ENCODE measurements at places on chromosomes 4 and X.

DNA sequence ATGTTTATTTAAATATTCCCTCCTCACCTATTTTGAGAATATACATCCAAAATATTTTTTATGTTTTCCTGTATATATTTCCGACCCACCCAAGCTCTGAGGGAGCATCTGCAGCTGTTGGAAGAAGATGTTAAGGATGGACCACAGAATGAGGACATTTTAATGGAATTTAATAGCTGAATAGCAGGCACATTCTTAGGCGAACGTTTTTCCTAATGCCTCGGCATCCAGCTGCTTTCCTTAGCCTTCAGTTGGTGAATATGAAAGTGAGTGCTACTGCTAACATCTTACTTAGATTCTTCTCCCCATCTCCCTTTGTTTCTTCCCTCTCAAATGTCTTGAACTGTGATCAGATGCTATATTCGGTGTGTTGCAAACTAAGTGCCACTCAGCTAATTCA is 158.0 kb upstream of the CTSO start:
- H3K27ac ChIP-seq = no peak overlapping the region
- H3K4me1 ChIP-seq = no peaks in the 10 kb centered on the region
- no peak for DNase-seq
- H3K27me3 ChIP-seq = no peaks in the 10 kb centered on the region

GRCh38 chr4:129926936-129927335 is 831.0 kb downstream of the C4orf33 start:
- H3K27me3 ChIP-seq = no peaks in the 10 kb centered on the region
- no peak for DNase-seq

- no peak for DNase-seq
- H3K27ac ChIP-seq = no peak overlapping the region
- H3K4me1 ChIP-seq = no peaks in the 10 kb centered on the region
- no peak overlapping the region for H3K4me3 ChIP-seq
Measured at GRCh38 chrX:71111921-71112431, 599 bp upstream of the IL2RG start.

GRCh38 chr4:100019821-100020220 is 69.7 kb upstream of the H2AZ1 start:
- no peaks in the 10 kb centered on the region for H3K36me3 ChIP-seq
- H3K27ac ChIP-seq = no peak overlapping the region
- DNase-seq = no peak
- no peaks in the 10 kb centered on the region for H3K27me3 ChIP-seq
- H3K4me1 ChIP-seq = no peaks in the 10 kb centered on the region

- H3K27ac ChIP-seq = no peak overlapping the region
- no peaks in the 10 kb centered on the region for H3K4me1 ChIP-seq
- no peak for DNase-seq
- no peak overlapping the region for H3K4me3 ChIP-seq
Measured at GRCh38 chr4:76489686-76490161, 54.7 kb downstream of the SHROOM3 start.

GRCh38 chr4:172736046-172736445 is 432.6 kb upstream of the GALNT7 start:
- H3K4me3 ChIP-seq = no peak overlapping the region
- H3K27ac ChIP-seq = no peak overlapping the region
- no peaks in the 10 kb centered on the region for H3K4me1 ChIP-seq
- H3K27me3 ChIP-seq = no peaks in the 10 kb centered on the region
- H3K36me3 ChIP-seq = no peaks in the 10 kb centered on the region

GRCh38 chr4:126018274-126018673 is 703.5 kb downstream of the FAT4 start:
- DNase-seq = no peak
- no peak overlapping the region for H3K27ac ChIP-seq
- H3K36me3 ChIP-seq = no peaks in the 10 kb centered on the region
- H3K27me3 ChIP-seq = no peaks in the 10 kb centered on the region
- no peaks in the 10 kb centered on the region for H3K4me1 ChIP-seq
- no peak overlapping the region for H3K4me3 ChIP-seq

GRCh38 chrX:19381326-19381725 is 37.6 kb downstream of the PDHA1 start:
- no peaks in the 10 kb centered on the region for H3K36me3 ChIP-seq
- no peaks in the 10 kb centered on the region for H3K27me3 ChIP-seq
- no peak overlapping the region for H3K4me3 ChIP-seq
- no peaks in the 10 kb centered on the region for H3K4me1 ChIP-seq

DNA sequence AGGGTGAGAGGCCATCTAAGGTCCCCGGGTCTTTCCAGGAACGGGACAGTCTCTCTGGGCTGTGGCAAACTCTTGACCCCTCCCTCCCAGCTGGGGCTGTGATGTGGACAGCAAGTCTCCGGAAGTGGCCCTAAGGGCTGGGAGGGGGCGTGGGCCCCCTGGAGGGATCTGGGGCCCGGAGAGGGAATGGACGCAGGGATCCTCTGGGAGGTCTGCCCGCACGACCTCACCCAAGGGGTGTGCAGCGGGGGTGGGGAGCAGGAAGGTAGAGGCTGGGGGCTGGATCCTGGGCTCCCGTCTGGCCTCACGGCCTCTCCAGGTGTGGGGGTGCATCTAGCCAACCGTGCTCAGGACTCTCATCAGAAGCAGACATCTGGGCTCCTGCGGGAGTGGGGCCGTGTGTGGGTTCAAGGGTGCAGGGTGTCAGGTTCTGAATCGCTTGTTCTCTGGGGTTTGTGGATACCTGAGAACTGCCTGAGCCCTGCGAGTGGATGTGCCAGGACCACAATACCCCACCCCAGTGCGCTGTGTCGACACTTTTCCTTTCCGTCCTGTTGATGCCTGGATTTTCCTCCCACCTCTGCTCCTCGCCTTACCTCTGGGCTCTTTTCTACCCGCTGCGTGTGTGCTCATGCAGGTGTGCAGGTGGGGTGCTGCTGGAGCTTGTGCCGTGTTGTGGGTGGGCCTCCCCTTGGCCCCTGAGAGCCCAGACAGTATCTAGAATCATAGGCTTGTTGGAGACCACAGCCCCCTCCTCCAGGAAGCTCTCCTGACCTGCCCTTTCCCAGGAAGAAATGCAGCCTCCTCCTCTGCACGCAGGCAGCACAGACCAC is 915 bp downstream of the CPZ start:
- peak overlapping the region; percentile 23 for H3K27ac ChIP-seq
- H3K27me3 ChIP-seq = no peaks in the 10 kb centered on the region
- peaks cover 11% of the 10 kb centered on the region for H3K4me1 ChIP-seq
- peak overlapping the region; percentile 17 for H3K4me3 ChIP-seq

GRCh38 chrX:94695910-94696309 is 1021.9 kb downstream of the FAM133A start:
- H3K27ac ChIP-seq = no peak overlapping the region
- H3K4me3 ChIP-seq = no peak overlapping the region
- no peaks in the 10 kb centered on the region for H3K27me3 ChIP-seq
- no peaks in the 10 kb centered on the region for H3K36me3 ChIP-seq
- H3K4me1 ChIP-seq = no peaks in the 10 kb centered on the region
- no peak for DNase-seq
